ENCODE measurements at places on chromosomes 6 and 20.
A peak's percentile ranks its signal among the peaks of the same experiment; 100 is the strongest.

GRCh38 chr6:31567531-31568370 is 4.3 kb upstream of the LTA start:
- no peak for DNase-seq

DNA sequence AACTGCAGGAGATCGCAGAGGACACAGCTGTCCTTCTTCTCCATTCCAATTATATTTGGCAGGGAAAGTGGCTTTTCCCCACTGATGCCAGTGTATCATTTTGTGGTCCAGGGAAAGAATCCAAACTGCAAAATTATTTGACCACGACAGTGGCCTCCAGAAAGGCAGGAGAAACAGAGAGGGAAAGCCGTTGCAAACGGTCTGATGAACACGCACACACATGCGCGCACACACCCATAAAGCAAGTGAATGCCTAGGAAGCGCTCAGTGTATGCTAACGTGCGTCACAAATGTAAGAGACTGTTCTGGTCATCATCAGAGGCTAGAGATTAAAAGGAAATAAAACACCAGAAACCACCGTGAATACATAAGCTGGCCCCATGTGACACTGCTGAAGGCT is 54.0 kb downstream of the NPEPL1 start:
- no peak for DNase-seq

DNA sequence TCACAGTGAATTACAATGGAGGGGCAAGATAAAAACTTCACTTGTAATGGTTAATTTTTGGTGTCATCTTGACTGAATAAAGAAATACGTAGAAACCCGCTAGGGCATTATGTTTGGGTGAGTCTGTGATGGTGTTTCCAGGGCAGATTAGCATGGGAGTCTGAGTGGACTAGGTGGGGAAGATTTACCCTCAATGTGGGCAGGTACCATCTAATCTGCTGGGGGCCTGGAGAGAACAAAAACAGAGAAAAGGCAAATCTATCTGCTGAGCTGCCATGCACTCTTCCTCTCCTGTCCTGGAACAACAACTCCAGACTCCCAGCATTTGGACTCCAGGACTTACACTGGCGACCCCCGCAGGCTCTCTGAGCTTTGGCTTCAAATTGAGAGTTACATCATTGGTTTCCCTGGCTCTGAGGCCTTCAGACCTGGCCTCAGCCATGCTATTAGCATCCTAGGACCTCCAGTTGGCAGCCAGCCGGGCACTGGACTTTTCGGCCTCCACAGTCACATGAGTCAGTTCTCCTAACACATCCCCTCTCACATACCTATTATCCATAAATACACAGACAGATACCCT is 19.7 kb downstream of the NINL start:
- no peak for DNase-seq

DNA sequence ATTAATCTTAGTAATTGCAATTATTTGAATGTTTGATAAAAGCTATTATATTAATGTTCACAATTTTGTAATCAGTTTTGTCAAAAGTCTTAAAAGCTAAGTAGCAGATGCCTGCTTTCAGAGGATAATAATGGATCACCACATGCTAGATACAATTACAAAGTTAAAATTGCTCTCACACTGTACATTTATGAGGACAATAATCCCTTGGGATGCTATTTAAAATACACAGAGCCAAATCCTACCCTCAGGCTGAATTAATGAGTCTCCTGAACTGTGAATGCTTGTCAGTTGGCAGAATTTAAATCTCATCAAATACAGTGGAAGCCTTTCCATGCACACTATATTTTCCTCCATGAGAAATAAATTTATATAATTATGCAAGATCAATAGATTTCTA is 153.3 kb upstream of the SYNCRIP start:
- DNase-seq, result no peak

- DNase-seq, result no peak
These were observed 37.5 kb upstream of the OCSTAMP start for GRCh38 chr20:46587986-46588385.

GRCh38 chr6:134080171-134080795 is 27.9 kb upstream of the SLC2A12 start:
- no peak for DNase-seq

GRCh38 chr6:43784049-43784855 is 14.2 kb downstream of the VEGFA start:
- DNase-seq, result no peak

DNA sequence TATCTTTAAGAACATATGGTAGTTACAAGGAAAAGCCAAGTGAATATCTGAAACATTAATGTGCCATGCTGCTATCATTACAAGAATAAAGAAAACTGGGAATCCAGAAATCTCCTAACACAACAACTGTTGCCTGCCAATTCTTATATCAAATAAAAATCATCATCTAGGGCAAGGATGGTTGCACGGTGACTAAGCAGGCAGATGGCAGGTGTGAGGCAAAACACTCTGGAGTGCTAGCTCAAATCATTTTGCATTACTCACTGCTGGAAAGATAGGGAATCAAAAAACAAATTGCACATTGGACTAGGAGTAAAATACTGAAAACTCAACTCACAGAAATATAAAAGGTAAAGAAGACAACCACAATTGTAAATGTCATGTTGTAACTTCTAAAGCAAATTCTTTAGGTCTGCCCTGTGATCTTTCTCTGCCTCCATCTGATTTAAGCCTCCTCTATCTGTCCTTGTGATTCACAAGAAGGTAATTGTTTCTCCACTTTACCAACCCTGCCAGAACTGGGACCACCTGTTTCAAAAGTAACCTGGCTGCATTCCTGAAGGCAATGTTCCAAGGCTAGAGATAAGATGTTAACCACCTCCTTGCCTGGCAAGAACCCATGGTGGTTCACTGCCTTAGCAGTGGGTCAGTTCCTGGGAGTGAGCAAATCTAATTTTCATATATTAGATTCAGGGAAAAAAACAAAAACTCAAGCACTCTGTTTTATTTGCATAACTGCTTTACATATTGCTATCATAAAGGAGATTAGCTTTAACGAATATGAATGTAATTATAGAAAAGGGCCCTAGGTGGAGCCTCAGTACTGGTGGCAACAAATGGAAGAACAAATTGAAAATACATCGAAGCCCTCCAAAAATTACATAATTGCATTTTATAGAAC is 33.1 kb upstream of the LCA5 start:
- peak; percentile 57 for DNase-seq

- no peak for DNase-seq
These were observed 118.6 kb upstream of the DOK5 start for GRCh38 chr20:54356801-54357200.

DNA sequence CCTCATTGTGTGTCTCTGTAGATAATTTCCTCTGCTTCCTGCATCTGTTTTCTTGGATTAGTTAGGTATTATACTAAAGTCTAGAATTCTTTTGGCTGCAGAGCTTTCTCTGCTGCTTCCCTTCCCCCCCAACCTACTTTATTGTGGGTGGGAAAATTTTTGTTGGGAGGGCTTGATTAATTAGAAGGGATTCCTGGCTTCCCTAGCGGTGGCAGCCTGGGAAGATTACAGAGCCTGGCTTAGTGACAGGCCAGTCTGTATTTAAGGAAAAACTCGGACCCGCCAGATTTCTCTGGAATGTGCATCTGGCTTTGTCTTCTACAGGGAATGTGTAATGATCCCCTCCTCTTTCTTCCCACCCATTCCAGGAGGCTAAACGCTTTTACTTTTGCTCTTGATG is 31.2 kb downstream of the SLX4IP start:
- DNase-seq, result no peak

GRCh38 chr6:72855471-72855870 is 233.6 kb downstream of the KCNQ5 start:
- no peak for DNase-seq

Measured in hippocampal formation (tissue), 2 donors.